Caco-2 (cell line): ENCODE measurements at places on chromosomes 11 and 22. TPM values are rescaled to one million over a fixed set of nuclear protein-coding genes. Genes with fewer than 3 reads are reported as not detected.

DNA sequence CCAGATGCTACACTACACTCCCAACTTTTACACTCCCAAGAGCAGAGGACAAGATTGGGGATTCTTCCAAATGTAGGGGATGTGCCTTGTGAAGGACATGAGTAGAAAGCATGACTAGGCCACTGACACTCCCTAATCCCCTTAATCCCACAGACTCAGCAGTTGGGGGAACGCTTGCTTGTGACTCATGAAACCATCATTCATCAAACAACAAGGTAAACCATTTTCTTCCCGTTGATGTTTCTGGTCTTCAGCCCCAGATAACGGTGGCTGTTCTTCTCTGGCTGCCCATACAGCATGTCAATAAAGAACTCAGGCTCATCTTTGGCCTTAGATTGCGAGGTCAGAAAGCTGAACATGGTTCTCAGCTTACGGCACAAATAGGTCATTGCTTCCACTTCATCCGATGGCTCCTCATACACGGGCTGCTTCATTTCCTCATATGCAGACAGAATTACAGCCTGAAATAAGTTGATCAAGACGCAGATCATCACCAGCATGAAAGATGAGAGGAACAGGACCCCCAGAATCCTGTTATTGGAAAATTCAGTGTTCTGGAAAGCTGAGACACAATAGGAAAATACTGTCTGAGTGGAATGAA, 6.4 kb upstream of the CDPF1 start:
- H3K4me1 ChIP-seq, result peaks cover 4% of the 10 kb centered on the region
- H3K4me3 ChIP-seq, result no peak overlapping the region
- no peaks in the 10 kb centered on the region for H3K36me3 ChIP-seq
- no peaks in the 10 kb centered on the region for H3K27me3 ChIP-seq

DNA sequence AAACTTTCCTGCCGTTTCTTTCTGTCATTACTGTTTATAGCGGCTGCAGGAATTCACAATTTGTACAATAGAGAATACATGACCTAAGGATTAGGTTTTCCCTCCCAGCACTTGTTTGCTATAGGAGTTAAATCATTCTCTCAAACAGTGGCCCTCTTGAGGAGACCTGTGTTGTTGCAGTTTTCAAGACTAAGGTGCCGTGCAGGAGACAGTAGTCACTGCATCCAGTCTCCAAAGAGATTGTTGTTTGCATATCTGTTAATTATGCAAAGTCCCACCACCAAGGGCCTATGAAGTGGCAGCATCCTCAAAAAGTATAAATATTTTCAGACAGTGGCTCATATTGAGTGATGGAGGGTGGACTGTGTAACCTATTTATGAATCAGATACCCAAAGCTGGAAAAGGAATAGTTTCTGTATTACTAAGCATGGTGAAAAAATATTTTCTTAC, 2.3 kb downstream of the PRSS23 start:
- peaks cover 81% of the 10 kb centered on the region for H3K4me1 ChIP-seq
- H3K27me3 ChIP-seq, result no peaks in the 10 kb centered on the region
- peak; percentile 80 for DNase-seq
- H3K27ac ChIP-seq, result peak overlapping the region; percentile 99
- peak overlapping the region; percentile 89 for H3K4me3 ChIP-seq
- H3K36me3 ChIP-seq, result 0 out of 2 replicates have a peak, but pooled peaks cover 2% of the 10 kb centered on the region

DNA sequence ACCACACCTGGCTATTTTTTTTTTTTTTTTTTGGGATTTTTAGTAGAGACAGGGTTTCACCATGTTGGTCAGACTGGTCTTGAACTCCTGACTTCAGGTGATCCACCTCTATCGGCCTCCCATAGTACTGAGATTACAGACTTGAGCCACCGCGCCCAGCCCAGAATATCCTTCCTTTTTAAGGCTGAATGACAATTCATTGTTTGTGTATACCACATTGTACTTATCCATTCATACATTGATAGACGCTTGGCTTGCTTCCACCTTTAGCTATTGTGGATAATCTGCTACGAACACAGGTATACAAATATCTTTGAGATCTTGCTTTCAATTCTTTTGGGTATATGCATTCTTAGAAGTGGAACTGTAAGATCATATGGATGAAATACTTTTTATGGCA, 10.8 kb upstream of the RASSF10 start:
- no peaks in the 10 kb centered on the region for H3K36me3 ChIP-seq
- H3K27me3 ChIP-seq, result no peaks in the 10 kb centered on the region
- no peak for DNase-seq
- H3K27ac ChIP-seq, result no peak overlapping the region

DNA sequence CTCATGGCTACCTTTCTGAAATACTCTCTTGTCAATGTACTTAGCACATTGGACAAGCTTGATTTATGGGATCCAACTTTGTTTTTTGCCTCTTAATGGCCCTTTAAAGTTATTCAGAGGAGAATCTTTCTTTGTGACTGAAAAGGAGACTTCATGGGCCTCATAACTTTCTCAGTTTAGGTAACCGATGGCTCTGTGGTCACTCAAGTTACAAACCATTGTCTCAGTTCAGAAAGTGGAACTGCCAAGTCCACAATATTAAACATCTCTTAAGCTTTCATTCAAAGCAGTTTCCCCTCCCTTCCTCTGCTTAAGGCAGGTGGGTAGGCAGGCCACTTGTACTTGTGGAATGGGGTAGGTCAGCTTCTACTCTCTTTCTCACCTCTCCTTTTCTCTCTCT, 12.3 kb upstream of the ARL14EP start:
- H3K4me1 ChIP-seq, result no peaks in the 10 kb centered on the region
- no peak overlapping the region for H3K27ac ChIP-seq
- DNase-seq, result no peak
- H3K4me3 ChIP-seq, result no peak overlapping the region
- no peaks in the 10 kb centered on the region for H3K27me3 ChIP-seq

- no peaks in the 10 kb centered on the region for H3K27me3 ChIP-seq
- no peak overlapping the region for H3K4me3 ChIP-seq
- no peaks in the 10 kb centered on the region for H3K4me1 ChIP-seq
Observed at GRCh38 chr22:22576244-22576988, 17.4 kb upstream of the PRAME start.

DNA sequence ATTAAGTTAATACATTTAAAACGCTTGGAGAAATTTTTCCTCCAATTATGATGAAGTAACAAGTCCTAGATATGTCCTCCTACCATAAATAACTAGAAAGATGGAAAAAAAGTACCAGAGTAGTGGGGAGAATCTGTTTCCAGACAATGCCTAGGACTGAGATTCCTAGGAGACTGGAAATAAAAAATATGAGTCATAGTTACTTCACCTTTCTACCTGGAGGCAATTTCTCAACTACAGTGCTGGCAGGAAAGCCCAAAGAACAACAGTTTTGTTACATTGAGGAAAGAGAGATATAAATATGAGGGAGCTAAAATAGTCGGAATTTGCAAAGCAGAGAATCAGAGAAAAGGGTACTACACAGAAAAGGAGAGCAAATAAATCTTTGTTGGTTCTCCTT, 202.1 kb upstream of the ARHGAP42 start:
- no peak overlapping the region for H3K4me3 ChIP-seq
- no peak overlapping the region for H3K27ac ChIP-seq
- no peaks in the 10 kb centered on the region for H3K36me3 ChIP-seq

DNA sequence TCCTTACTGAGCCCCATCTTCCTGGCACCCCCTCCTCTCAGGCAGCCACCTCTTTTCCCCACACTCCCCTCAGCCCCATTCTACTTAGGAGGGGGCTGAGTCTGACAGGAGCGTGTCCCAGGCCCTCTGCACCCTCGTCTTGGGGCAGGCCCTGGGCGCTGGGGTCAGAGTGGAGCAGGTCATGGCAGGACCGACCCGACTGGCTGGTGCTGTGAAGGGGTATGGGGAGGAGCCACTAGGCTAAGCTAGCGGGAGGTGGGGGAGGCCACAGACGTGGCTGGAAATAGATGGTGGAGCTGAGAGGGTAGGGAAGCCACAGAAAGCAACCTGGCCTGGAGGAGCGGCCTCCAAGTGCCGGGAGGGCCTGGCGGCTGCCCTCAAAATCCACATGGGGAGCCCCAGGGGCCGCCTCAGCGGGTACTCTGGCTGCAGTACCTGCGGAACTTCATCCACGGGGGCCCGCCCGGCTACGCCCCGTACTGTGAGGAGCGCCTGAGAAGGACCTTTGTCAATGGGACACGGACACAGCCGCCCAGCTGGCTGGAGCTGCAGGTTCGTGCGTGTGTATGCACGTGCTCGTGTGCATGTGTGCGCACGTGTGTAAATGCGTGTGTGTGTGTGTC, 61.7 kb downstream of the MYO7A start:
- no peak overlapping the region for H3K27ac ChIP-seq
- H3K4me1 ChIP-seq, result no peaks in the 10 kb centered on the region
- no peaks in the 10 kb centered on the region for H3K36me3 ChIP-seq
- no peak for DNase-seq
- H3K27me3 ChIP-seq, result no peaks in the 10 kb centered on the region

DNA sequence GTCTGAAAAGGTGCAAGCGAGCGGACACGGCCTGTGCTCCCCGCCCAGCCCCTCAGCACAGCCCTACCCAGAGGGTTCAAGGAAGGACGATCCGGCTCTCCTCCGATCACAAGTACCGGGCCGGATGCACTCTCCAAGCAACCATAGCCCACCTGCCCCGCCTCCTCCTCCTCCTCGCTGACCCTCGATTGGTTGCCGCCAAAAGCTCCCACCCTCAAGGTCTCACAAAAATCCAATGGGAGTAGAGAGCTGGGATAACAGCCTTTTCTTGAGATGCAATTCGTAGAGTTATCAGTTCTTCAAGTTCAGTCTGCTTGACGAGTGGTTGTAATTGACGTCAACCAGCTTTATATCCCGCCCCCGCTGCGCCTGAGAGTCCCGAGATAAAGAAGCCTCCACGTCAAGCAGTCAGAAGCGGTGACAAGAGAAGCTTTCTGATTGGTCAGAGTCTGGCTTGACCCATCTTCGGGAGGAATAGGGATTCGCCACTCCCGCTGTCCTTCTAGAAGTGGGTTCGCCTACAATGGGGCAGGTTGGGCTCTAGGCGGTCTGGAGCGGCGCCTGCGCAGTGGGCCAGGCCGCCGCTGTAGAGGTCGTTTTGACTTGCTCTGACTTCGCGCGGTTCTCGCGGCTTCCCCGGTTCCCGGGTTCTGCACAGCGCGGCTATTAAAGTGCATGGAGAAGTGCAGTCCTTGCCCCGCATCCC, at the start of gene IFT27:
Gene IFT27 (minus strand): TSS at position 156 of the 706 bp plus-strand sequence. CDS start 412 bp downstream, outside the sequence.
- peak within 1 kb of the TSS; percentile 57 for H3K27ac ChIP-seq
- DNase-seq, result peak; percentile 99
- H3K36me3 ChIP-seq, result no peaks in the 10 kb centered on the region
- 0 out of 2 replicates have a peak, but pooled peaks cover 5% of the 10 kb centered on the region for H3K4me1 ChIP-seq
- no peaks in the 10 kb centered on the region for H3K27me3 ChIP-seq

DNA sequence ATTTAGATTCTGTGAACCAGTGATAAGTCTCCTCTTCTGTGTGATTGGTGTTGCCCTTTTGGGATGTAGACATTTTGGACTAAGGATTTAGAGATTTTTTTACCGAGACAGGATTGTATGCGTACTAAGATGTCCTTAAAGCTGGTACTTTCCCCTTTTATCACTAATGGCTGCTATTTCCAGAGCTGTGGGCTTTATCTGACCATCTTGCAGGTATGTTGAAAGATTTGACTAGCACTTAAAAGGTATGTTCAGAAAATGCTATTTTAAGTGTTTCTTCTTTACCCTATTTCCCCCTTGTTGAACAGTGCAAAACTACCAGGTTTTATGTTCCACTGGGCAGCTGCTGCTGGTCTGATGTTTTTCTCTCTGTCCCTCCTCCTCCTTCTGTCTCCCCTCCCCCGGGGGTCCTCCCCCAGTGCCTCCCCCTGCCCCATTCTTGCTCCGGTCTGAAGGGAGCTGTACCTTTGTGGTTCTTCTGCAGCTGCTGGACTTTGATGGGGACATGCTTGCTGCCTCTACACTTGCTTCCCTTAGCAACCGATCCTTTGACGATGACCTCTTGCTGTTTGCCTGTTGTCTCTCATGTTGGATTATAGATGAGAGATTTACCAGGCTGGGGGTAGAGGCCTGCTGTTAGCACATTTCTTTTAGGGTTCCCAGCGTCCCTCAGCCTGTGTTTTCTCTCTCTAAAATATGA, 59.6 kb downstream of the ZNRF3 start:
- peak overlapping the region; percentile 65 for H3K27ac ChIP-seq
- H3K4me1 ChIP-seq, result peaks cover 42% of the 10 kb centered on the region
- H3K36me3 ChIP-seq, result peaks cover 1% of the 10 kb centered on the region; the same call in 1 of the 2 replicates
- DNase-seq, result no peak
- H3K27me3 ChIP-seq, result no peaks in the 10 kb centered on the region

DNA sequence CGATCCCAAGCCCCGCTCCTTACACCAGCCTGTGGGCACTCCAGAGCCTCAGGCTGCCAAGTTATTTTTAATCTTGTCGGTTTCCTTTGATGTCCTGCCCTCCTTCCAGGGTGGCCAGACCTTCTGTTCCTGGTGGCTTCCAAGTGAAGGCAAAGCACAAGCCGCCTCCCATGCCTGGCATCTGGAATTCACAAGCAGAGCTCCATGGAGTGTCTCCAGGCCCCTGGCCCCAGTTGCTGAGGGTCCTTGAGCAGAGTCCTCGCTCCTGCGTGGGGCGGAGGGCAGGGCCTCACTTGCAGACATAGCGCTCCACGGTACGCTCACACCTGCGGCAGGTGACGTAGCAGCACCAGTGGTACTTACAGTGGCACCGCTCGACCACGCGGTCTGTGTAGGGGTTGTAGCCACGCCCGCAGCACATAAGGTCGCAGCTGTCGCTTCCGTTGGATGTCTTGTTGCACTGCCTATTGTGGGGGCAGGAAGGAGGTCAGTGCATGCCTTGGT, 19.5 kb downstream of the WNT11 start:
- H3K27ac ChIP-seq, result no peak overlapping the region
- H3K4me1 ChIP-seq, result no peaks in the 10 kb centered on the region
- DNase-seq, result no peak
- H3K27me3 ChIP-seq, result no peaks in the 10 kb centered on the region
- H3K36me3 ChIP-seq, result no peaks in the 10 kb centered on the region

DNA sequence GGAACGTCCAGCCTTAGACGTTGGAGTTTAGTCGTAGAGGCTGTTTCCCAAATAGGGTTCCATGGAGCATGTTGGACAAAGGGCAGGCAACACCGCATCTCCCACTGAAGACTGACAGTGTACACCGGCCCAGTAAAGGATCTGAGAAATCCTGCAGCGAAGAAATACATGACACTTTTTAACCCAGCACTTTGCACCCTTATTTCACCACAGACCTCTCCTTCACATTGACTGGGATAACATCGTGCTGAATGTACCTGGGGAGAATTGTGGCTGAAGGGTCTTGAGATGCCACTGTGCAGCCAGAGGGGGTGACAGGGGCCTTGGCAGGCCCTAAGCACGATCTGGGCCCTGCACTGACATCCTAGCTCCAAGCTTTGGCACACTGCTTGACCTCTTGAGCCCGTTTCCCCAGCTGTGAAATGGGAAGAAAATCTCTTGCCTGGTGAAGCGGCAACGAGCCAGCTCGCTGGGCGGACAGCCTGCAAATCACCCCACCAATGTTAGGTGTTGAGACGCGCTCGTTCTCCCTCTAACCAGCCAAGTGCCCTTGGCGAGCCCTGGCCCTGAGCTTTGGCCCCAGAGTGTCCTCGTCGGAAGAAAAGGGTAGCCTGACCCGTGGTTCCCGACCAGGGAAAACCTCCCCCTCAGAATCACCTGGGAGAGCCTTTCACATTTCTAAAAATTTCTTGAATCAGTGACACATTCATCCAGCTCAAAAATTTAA, 13.4 kb downstream of the CD5 start:
- H3K4me1 ChIP-seq, result no peaks in the 10 kb centered on the region
- H3K27ac ChIP-seq, result no peak overlapping the region
- no peaks in the 10 kb centered on the region for H3K27me3 ChIP-seq

Gene NXPE1
- total RNA-seq, result not detected in 2 replicates

Gene SLC39A13
- total RNA-seq, result 27.1 and 30.8 TPM in 2 replicates

Gene OR4C12
- not detected in 2 replicates for total RNA-seq

Gene CYP2R1
- total RNA-seq, result 33.0 and 34.5 TPM in 2 replicates
